Renal pelvis (tissue), 12 donors: ENCODE measurements at places on chromosomes 13 and 19.

DNA sequence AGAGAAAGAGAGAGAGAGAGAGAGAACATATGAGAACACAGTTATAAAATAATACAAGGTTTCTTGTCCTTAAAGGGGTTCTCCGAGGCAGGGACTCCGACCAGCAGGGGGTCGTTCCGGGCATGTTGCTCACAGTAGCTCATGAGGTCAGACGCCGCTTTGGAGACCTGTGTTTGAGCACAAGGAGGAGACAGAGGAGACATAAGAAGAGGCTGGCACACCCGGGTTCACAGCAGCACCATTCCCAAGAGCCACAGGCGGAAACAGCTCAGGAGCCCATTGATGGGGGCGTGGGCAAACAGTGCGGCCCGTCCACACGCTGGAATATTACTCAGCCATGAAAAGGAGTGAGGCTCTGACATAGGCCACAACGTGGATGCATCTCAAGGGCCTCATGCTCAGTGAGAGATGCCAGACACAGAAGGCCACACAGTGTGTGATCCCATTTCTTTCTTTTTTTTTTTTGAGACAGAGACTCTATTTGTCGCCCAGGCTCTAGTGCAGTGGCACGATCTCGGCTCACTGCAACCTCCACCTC, 39.1 kb downstream of the GADD45B start:
- no peak for DNase-seq

DNA sequence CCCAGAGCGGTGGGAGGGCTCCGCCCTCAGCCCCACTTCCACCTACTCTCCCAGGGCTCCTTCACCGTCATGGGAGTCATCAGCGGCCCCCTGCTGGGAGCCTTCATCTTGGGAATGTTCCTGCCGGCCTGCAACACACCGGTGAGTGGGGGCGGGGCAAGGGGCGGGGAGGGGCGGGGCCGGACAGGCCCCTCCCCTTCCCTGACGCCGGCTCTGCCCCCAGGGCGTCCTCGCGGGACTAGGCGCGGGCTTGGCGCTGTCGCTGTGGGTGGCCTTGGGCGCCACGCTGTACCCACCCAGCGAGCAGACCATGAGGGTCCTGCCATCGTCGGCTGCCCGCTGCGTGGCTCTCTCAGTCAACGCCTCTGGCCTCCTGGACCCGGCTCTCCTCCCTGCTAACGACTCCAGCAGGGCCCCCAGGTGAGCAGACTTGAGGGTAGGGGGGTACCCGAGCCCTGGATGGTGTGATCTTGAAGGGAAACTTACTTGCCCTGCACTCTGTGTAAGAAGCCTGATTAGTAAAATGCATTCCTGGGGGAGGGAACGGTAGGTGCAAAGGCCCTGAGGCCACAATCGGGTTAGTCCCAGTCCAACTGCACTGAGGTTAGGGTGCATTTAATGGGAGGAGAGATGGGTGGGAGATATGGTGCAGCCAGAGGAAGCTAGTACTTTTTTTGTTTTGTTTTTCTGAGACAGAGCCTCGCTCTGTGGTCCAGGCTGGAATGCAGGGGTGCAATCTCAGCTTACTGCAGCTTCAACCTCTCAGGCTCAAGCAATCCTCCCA, 12.1 kb downstream of the SLC5A5 start:
- no peak for DNase-seq

GRCh38 chr13:51619614-51620013, 35.4 kb downstream of the WDFY2 start:
- DNase-seq, result no peak

DNA sequence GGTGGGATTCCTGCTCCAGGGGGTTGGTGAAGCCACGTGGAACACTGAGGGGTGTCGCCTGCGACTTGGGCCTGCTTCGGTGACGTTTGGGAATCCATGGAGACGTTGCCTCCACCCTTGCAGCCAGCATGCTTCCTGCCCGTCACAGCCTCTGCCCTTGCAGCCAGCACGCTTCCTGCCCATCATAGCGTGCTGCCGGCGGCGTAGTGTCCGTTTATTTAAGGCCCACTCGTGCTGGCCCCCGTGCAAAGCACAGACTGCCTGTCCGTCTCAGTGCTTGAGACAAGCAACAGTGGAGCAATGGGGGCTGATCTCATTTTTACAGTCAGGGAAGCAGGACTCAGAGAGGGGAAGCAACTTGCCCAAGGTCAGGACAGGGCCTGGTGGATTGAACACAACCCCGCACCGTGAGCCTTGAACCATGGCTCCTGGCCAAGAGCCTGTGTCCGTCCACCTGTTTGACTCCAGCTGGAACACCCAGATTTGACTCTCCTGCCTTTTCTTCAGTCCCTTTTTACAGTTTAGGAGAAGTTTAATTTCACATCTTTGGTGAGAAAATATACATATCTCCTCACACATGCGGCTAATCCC, 149.6 kb downstream of the TEX29 start:
- no peak for DNase-seq

GRCh38 chr13:105758918-105759860, 776.3 kb downstream of the EFNB2 start:
- no peak for DNase-seq
